ENCODE measurements at places on chromosomes 2 and 18.

GRCh38 chr18:61738042-61738441 is 154.8 kb downstream of the RNF152 start:
- no peak for DNase-seq

GRCh38 chr2:20071397-20072383 is 20.3 kb upstream of the LAPTM4A start:
- no peak for DNase-seq

DNA sequence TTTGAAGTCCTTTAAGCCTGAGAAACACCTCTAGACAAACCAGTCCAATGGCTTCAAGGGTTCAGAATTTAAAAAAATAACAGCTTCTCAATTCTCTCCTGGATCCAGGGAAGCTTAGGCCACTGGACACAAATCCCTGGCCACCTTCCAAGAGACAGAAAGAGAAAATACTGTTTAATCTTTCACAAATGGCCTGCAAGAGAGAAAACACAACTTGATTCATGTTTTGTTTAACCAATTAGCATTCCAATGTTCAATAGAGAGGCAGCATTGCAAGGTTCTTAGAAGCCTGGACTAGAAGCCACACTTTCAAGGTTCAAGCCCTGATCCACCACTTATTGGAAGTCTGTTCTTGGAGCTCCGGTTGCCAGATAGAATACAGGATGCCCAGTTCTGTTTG is 109.0 kb upstream of the PARD3B start:
- DNase-seq, result no peak

- no peak for DNase-seq
These were observed 71.9 kb downstream of the VWC2L start for GRCh38 chr2:214482728-214483127.

GRCh38 chr2:195984923-195985726 is 83.5 kb downstream of the DNAH7 start:
- DNase-seq, result no peak

- no peak for DNase-seq
These were observed 59.4 kb downstream of the STEAP3 start for GRCh38 chr2:119282996-119283511.

GRCh38 chr18:22314001-22314400 is 103.7 kb downstream of the CTAGE1 start:
- no peak for DNase-seq

- no peak for DNase-seq
These were observed 288.9 kb downstream of the XIRP2 start for GRCh38 chr2:167177196-167177595.

DNA sequence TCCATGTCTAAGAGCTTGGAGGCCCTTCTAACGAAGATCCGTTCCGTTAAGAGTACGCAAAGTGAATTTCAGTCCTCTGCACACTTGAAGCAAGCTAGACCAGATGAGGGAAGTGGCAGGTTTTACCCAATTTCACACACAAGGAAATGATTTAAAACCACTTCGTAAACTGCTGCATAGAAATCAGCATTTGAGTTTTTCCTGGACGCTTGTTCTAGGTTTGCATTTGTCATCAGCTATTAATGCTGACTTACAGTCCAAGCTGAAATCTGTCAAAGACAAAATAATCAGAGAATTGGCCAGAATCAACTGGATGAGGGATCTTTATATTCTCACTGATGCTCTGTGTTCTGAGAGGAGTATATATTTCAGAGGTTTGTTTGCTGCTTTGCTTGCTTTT is 117.6 kb upstream of the RASGRP3 start:
- no peak for DNase-seq

DNA sequence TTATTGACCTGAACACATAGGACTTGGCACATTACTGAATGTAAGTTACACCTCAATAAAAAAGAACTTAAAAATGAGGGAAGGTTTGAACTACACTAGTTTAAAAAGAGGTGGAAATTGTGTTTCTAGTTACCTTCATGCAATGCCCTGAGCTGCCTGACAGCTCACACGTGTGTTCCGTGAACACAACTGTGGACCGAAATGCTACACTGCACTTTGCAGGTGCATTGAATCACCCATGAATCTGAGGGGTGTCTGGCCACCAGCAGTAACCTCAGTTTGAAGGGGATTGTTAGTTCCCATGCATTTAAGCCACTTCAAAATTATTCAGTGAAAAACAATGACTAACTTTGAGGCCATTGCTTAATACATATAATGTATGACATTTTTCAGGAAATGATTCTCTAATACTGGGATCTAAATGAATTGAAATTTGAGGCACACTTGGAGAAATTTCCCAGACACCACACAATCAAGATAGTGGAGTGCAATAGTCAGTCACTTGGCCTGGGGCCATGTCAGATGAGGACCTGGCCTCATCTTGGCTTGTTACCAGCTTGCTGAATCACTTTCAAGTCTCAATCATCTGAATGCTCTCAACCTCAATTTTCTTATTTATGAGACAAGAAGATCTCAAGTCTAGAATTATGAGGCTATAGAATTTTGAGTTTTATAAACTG is 59.3 kb downstream of the MYL12B start:
- DNase-seq, result no peak

DNA sequence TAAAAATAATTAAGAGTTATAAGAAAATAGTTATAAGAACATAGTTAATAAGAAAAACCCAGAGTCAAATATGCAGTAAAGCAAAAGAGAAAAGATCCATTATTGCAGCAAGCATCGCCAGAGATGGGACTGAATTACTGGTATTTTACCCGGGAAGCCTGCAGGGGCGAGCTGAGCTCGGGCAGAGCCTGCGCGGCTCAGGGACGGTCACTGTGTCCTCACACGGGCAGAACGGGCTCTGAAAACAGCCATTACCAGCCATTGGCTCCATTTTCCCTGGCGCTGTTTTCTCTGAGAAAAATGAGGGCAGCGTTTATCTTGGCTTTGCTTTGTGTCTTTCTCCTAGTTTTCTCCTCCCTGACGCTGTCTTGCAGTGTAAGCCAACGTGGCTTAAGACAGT is 95.3 kb upstream of the ALKAL2 start:
- DNase-seq, result no peak

DNA sequence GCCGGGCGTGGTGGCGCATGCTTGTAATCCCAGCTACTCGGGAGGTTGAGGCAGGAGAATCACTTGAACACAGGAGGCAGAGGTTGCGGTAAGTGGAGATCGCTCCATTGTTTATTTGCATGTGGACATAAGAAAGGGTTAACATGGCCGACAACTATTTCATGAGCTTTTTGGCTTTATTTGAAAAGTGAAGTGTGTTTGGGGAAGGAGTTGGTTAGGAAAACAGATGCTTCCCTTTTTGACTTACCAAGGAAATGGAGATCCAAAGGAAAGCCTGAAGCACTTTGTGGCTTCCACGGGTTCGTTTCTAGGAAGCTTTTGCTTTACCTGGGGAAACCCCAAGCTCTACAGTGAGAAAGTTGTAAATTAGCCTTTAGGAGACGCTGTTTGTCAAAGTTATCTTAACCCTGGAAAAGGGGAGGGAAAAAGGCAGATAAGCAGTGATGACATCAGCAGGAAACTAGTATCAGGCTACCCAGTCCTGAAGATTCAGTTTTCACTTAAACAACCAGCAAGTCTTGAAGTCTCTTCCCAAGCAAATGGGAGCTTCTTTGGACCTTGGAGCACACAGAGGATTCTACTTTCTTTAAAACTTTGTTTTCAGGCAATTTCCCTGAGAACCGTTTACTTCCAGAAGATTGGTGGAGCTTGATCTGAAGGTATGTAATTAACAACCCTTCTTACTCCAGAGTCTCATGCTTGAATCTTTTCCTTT is at the start of gene CASP10:
CASP10 (plus strand) TSS at position 492 of the 715 bp plus-strand sequence. CDS start 2,637 bp downstream, outside the sequence.
- peak; percentile 32 for DNase-seq

DNA sequence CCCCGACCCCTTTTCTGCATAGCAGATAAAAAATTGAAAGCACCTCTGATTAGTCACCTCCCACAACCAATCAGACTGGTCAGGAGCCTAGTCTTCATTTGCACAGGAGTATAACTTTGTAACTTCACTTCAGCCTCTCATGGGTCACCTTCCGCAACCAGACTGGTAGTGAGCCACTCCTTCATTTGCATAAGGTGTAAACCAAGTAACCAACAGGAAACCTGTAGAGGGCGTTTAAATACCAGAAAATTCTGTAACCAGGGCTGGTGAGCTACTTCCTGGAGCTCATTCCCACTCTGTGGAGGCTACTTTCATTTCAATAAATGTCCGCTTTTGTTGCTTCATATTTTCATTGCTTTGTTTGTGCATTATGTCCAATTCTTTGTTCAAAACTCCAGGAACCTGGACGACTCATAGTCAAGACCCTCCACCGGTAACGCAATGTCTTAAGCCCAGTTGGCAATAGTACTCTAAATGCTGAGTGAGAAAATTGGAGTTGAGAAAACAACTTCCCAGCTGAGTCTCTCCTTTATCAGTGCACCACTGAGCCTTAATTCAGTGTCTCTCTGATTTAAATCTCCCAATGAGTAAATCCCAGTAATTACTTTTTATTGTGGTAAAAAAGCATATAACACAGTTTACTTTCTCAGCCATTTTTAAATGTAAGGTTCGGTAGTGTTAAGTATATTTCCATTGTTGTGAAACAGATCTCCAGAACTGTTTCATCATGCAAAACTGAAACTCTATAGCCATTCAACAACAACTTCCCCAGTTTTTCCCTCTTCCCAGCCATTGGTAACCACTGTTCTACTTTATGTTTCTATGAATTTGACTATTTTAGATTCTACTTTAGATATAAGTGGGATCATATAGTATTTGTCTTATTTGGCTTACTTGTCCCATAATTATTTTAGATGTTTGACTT is 392.7 kb upstream of the SLC8A1 start:
- DNase-seq, result no peak

GRCh38 chr2:10016001-10016801 is 27.1 kb upstream of the KLF11 start:
- DNase-seq, result no peak

DNA sequence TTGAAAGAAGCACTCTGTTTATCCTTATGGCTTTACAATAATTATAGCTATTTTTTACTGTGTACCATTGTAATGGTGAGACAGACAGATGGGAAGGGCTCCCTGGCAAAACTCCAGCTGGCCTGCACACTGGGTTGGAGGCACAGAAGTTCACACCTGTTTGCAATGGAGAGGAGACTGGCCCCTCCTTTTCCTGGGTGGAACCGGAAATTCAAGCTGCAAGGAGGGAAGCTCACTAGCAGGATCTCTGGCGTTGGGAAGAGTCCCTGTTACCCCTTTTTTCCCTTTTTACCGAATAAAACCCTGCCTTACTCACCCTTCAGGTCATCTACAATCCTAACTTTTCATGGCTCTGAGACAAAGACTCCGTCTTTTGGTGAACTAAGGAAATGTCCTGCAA is 100.3 kb upstream of the TFPI start:
- DNase-seq, result no peak
